Activated CD4-positive, alpha-beta memory T cell treated with anti-CD3 and anti-CD28 coated beads, Interleukin-2, amount 10 ng/mL, durations not matched to agents 7 days and 5 days (primary cell): ENCODE measurements at places on chromosomes 4 and X. TPM values are rescaled to one million over a fixed set of nuclear protein-coding genes. Genes with fewer than 3 reads are reported as not detected.

DNA sequence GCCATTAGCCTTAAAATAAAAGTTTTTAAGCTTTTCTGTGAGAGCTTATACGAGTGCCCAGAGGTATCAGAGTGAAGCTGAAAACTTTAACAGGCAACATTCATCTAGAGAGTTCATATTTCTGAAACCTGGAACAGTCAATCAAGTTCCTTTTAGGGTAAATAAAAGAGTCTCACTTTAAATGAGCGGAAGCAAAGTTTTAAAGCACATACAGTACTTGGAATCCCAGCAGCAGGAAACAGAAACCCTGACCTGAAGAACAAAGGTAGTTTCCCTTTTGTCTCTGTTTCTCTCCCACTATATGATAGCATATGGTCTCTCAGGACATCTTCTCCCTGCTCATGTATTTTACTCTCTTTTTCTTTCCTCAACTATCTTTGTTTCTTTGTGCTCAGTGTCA is 153.0 kb downstream of the ASB9 start:
- H3K4me3 ChIP-seq, result no peak overlapping the region
- H3K27ac ChIP-seq, result peak overlapping the region; percentile 53
- no peaks in the 10 kb centered on the region for H3K36me3 ChIP-seq
- peaks cover 10% of the 10 kb centered on the region for H3K4me1 ChIP-seq
- H3K27me3 ChIP-seq, result no peaks in the 10 kb centered on the region

- H3K36me3 ChIP-seq, result peaks cover 53% of the 10 kb centered on the region
- DNase-seq, result no peak
- H3K4me3 ChIP-seq, result no peak overlapping the region
- no peaks in the 10 kb centered on the region for H3K27me3 ChIP-seq
- peaks cover 5% of the 10 kb centered on the region for H3K4me1 ChIP-seq
These were observed 75.3 kb downstream of the METTL14 start for GRCh38 chr4:118760493-118760892.

- no peak for DNase-seq
- H3K27me3 ChIP-seq, result no peaks in the 10 kb centered on the region
- H3K27ac ChIP-seq, result no peak overlapping the region
- peaks cover 27% of the 10 kb centered on the region for H3K36me3 ChIP-seq
- no peaks in the 10 kb centered on the region for H3K4me1 ChIP-seq
- H3K4me3 ChIP-seq, result no peak overlapping the region
These were observed 113.0 kb downstream of the ARX start for GRCh38 chrX:24902806-24903205.

The SSX2 gene
- not detected for total RNA-seq

- H3K4me3 ChIP-seq, result no peak overlapping the region
- H3K27ac ChIP-seq, result no peak overlapping the region
- no peaks in the 10 kb centered on the region for H3K36me3 ChIP-seq
- H3K4me1 ChIP-seq, result no peaks in the 10 kb centered on the region
- no peaks in the 10 kb centered on the region for H3K27me3 ChIP-seq
These were observed 239.4 kb upstream of the CTSO start for GRCh38 chr4:156193106-156193505.

The KIF4A gene
- total RNA-seq, result 34.0 TPM

The TCP11X1 gene
- total RNA-seq, result not detected

DNA sequence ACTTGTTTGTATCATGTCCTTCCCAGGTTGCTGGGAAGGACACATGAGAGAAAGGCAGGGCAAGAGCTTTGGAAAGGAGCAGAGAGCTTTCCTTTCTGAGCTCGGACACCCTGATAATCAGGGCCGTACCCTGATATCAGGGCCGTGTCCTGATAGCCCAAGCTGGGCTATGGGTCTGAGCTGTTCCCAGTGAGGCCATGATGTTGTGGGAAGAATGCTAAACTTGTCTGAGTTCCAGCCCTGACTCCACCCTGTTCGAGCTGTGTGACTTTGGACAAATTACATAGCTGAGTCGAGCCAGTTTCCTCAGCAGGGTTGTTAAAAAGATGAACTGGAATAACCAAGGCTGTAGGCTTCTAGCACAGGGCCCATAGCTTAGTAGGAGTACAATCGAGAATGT is 3.3 kb upstream of the CXCR3 start:
- H3K4me3 ChIP-seq, result no peak overlapping the region
- peaks cover 19% of the 10 kb centered on the region for H3K36me3 ChIP-seq
- H3K4me1 ChIP-seq, result peaks cover 74% of the 10 kb centered on the region

- no peak overlapping the region for H3K27ac ChIP-seq
- no peak overlapping the region for H3K4me3 ChIP-seq
- H3K27me3 ChIP-seq, result no peaks in the 10 kb centered on the region
- no peaks in the 10 kb centered on the region for H3K4me1 ChIP-seq
These were observed 633.9 kb upstream of the CPEB2 start for GRCh38 chr4:14368391-14368790.

DNA sequence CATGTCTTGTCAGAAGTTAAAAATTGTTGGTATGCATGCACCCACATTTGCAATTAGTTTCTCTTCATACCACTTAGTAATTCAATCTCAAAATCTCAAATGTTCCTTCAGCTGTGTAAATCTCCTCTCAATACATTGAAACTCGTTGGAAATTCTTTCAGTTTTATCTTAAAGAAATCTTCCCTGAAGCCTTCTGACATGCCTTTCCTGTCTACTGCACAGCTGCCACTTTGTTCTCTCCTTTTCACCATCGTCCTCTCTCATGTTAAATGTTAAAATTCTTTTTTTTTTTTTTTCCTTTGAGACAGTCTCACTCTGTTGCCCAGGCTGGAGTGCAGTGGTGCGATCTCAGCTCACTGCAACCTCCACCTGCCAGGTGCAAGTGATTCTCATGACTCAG is 30.9 kb downstream of the MCUB start:
- no peak for DNase-seq
- H3K27ac ChIP-seq, result no peak overlapping the region
- peaks cover 19% of the 10 kb centered on the region for H3K4me1 ChIP-seq
- no peak overlapping the region for H3K4me3 ChIP-seq
- no peaks in the 10 kb centered on the region for H3K27me3 ChIP-seq

The PDZD4 gene
- total RNA-seq, result 0.88 TPM

The ADH1C gene
- not detected for total RNA-seq

- no peak overlapping the region for H3K4me3 ChIP-seq
- H3K27me3 ChIP-seq, result no peaks in the 10 kb centered on the region
- DNase-seq, result no peak
- no peaks in the 10 kb centered on the region for H3K36me3 ChIP-seq
These were observed 682.4 kb upstream of the PABPC4L start for GRCh38 chr4:134883831-134884449.

DNA sequence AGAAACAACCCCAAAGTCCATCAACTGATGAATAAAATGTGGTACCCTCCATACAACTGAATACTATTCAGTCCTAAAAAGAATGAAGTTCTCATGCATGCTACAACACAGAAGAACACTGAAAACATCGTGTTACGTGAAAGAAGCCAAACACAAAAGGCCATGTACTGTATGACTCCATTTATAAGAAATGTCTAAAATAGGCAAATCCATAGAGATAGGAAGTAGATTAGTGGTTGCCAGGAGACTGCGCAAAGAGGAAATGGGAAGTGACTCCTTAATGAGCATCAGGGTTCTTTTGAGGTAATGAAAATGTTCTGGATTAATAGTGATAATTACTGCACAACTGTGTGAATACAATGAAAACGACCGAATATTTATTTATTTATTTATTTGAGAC is 23.4 kb downstream of the FBXW7 start:
- no peaks in the 10 kb centered on the region for H3K27me3 ChIP-seq
- H3K36me3 ChIP-seq, result peaks cover 26% of the 10 kb centered on the region
- peaks cover 45% of the 10 kb centered on the region for H3K4me1 ChIP-seq

The AMBN gene
- not detected for total RNA-seq

The PDE5A gene
- total RNA-seq, result 0.81 TPM

GRCh38 chrX:24928114-24928513 is 87.7 kb downstream of the ARX start:
- H3K36me3 ChIP-seq, result peaks cover 19% of the 10 kb centered on the region
- no peak for DNase-seq
- H3K4me1 ChIP-seq, result peaks cover 10% of the 10 kb centered on the region
- no peak overlapping the region for H3K27ac ChIP-seq
- H3K4me3 ChIP-seq, result no peak overlapping the region
- no peaks in the 10 kb centered on the region for H3K27me3 ChIP-seq

The BEX5 gene
- 7.0 TPM for total RNA-seq

The SUPT20HL2 gene
- not detected for total RNA-seq

The DCTD gene
- 71.0 TPM for total RNA-seq

DNA sequence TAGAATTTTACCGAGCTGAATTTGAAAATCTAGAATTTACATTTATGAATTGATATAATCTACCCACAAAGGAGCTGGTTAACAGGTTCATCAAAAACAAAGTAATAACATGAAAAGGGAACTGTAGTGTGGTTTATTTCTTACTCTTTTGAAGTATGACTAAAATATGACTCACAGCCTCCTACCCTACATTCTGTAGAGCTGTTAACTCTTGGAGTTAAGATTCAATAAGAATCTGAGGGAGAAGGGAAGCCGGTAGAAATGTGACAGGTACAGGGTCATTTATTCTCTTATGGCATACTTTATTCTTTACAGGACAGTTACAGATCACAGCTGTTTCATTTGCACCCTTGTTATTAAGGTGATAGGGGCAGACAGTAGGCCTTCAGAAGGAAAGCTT is 132.2 kb upstream of the FAM47B start:
- no peaks in the 10 kb centered on the region for H3K4me1 ChIP-seq
- no peaks in the 10 kb centered on the region for H3K27me3 ChIP-seq
- no peaks in the 10 kb centered on the region for H3K36me3 ChIP-seq
- no peak overlapping the region for H3K4me3 ChIP-seq
- no peak for DNase-seq

- H3K27ac ChIP-seq, result no peak overlapping the region
- no peaks in the 10 kb centered on the region for H3K36me3 ChIP-seq
- DNase-seq, result no peak
- H3K27me3 ChIP-seq, result no peaks in the 10 kb centered on the region
- H3K4me3 ChIP-seq, result no peak overlapping the region
- peaks cover 8% of the 10 kb centered on the region for H3K4me1 ChIP-seq
These were observed 183.2 kb downstream of the FBXW7 start for GRCh38 chr4:152352622-152353116.

DNA sequence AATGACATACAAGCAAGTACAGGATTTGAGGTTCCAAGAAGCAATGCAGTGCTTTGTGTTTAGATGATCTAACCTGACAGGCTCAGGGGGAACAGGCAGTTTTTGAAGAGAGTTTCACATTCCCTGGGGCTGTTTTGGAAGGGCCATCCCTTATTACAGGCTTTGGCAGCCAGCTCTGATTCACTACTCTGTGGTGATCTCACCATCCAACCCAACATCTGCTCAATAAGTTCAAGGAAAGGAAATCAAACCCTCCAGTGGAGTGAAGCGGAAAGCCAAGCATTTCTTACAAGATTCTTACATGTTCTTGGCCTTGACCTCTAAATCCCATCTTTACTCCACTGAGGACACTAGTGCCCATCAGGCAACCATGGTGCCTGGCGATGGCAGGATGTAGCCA is 7.5 kb downstream of the IDS start:
- no peak overlapping the region for H3K4me3 ChIP-seq
- peaks cover 33% of the 10 kb centered on the region for H3K4me1 ChIP-seq
- peaks cover 52% of the 10 kb centered on the region for H3K36me3 ChIP-seq
- no peak for DNase-seq
- H3K27me3 ChIP-seq, result no peaks in the 10 kb centered on the region

DNA sequence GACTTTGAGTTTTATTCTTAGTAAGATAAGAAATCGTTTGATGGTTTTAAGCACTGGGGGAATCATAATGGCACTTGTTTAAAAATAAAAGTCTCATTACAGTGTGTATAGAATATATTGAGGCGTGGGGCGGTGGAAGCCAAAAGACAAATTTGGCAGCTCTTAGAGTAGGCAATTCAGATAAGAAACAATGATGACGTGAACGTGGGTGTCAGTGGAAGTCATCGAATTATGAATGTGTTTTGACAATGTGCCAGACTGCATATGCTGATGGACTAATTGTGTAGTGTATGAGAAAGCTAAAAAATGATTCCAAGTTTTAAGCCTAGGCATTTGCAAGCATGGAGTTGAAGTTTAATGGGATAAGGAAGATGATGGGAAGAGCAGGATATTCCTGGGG is 35.8 kb downstream of the SPANXD start:
- no peak overlapping the region for H3K4me3 ChIP-seq
- H3K36me3 ChIP-seq, result no peaks in the 10 kb centered on the region
- no peaks in the 10 kb centered on the region for H3K4me1 ChIP-seq
- no peak for DNase-seq

The CCDC120 gene
- total RNA-seq, result 5.8 TPM

The PABPC5 gene
- total RNA-seq, result not detected

DNA sequence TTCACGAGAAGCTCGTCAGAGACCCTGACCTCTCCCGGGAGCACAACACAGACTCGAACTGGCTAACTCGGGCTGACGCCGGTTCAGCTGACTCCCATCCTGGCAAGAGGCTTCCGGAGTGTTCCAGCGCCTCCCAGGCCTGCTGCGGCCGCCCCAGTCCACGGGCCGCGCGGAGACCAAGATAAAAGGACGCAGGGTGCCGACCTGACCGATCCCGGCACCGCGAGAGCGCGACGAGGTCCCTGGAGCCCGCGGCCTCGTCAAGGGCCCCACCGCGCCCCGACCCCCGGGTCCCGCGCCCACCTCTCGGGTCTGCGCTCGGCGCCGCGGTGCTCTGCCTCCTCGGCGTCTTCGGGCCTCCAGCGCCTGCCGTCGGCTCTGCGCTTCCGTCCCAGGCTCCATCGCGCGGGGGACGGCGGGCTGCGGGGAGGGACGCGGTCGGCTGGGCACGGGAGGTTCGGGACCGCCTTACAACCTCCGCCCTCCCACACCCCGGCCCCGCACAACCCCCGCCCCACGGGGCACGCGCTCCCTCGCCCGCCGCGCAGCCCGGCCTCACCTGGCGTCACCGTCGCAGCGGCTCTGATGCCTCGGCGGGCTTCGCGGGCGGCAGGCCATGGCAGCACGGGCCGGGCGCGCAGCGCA is 426 bp downstream of the SLBP start:
- peaks cover 65% of the 10 kb centered on the region for H3K36me3 ChIP-seq
- peaks cover 67% of the 10 kb centered on the region for H3K4me1 ChIP-seq
- DNase-seq, result peak; percentile 50
- peak overlapping the region; percentile 92 for H3K27ac ChIP-seq
- peak overlapping the region; percentile 96 for H3K4me3 ChIP-seq

- no peak overlapping the region for H3K4me3 ChIP-seq
- DNase-seq, result no peak
- H3K27ac ChIP-seq, result no peak overlapping the region
- no peaks in the 10 kb centered on the region for H3K27me3 ChIP-seq
- no peaks in the 10 kb centered on the region for H3K4me1 ChIP-seq
These were observed 35.1 kb downstream of the ADGRA3 start for GRCh38 chr4:22480675-22481327.

DNA sequence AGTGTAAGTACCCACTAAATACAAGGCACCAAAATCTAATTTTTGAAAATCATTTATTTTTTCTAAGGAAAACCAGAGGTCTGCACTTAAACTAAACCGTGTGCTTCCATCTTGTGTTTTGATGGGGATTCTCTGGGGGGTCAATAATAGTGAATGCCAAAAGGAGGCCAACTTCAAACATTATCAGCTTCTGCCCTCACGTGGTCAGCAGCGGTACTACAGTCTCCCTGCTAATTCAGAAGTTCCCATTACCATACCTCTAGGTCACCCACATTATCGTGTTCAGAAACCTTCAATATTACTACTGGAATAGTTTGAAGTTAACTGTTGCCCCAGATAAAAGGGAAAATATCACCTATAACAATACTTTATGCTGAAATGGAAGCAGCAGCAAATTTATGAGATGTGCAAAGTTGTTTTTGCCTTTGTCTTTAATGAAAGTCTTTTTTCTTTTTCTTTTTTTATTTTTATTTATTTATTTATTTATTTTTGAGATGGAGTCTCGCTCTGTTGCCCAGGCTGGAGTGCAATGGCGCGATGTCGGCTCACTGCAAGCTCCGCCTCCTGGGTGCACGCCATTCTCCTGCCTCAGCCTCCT is 17.3 kb downstream of the CTPS2 start:
- no peaks in the 10 kb centered on the region for H3K27me3 ChIP-seq
- H3K4me3 ChIP-seq, result no peak overlapping the region
- no peak overlapping the region for H3K27ac ChIP-seq
- H3K4me1 ChIP-seq, result no peaks in the 10 kb centered on the region
- peak; percentile 60 for DNase-seq
